ENCODE measurements at places on chromosomes 16 and 17.

DNA sequence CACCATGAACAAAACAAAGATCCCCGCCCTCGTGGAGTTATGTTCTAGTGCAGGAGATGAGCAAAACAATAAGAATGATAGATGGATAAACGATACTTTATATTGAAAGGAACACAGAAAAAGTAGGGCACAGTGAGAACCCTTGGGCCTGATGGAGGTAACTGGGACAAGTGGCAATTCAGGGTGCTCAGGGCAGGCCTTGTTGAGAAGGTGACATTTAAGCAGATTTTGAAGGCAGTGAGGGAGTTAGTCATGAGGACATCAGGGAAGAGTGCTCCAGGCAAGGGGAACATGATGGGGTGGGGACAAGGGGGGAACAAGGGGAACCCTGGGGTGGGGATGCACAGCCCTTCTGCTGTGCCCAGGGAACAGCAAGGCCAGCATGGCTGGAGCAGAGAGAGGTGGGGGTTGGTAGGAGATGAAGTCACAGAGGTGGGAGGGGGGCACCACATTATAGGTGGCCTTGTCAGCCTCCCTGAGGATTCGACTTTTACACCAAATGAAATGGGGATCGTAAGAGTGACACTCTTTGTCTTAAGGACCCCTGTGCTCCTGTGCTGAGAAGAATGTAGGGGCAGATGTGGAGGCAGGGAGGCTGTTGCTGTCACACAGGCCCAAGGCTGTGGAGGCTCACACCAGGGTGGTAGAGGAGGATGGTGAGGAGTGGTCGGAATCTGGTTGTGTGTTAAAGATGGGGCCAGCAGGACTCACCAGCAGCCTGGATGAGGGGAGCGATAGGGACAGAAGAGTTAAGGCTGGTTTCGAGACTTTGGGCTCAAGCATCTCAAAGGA is 9.2 kb upstream of the PRM1 start:
- no peak for DNase-seq

- no peak for DNase-seq
These were observed 3.6 kb upstream of the MMP15 start for GRCh38 chr16:58021661-58022551.

DNA sequence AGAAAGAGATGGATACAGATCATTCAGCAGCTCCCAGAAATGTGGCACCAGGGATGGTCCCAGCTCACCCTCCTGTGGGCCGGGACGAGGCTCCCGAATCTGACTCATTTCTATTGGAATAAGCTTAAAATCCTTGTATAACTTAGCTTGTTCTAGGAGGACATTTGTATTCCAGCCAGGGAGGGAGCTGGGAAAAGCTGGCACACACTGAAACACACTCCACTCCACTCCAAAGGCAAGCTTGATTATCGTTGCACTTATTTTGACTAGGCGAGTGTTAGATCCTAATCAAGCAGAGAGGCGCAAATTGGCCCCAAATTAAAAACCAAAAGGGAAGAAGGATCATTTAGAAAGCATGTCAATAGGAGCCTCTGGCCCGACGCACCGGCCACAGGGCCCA is 339.5 kb downstream of the HS3ST4 start:
- no peak for DNase-seq

GRCh38 chr16:27332105-27332504 is 18.3 kb downstream of the IL4R start:
- no peak for DNase-seq

- DNase-seq = no peak
These were observed 113.4 kb upstream of the KCNJ16 start for GRCh38 chr17:69961501-69962145.

GRCh38 chr16:64481497-64481896 is 640.4 kb downstream of the CDH11 start:
- DNase-seq = peak; percentile 2

- no peak for DNase-seq
These were observed 203.8 kb upstream of the HSBP1 start for GRCh38 chr16:83603723-83604570.

Measured in NCI-H2171 treated with DMSO at 0.1 percent for 48 hours (cell line).